Epithelial cell of proximal tubule (primary cell): ENCODE measurements at places on chromosomes 13 and 19. TPM values are rescaled to one million over a fixed set of nuclear protein-coding genes. Genes with fewer than 3 reads are reported as not detected.

CEACAM6 gene
- total RNA-seq: under 0.01 and 1.1 TPM in 2 replicates

ZNF69 gene
- total RNA-seq: 11.0 and 15.0 TPM in 2 replicates

TTC9B gene
- total RNA-seq: not detected in 2 replicates

CYP2A7 gene
- total RNA-seq: not detected in 2 replicates

SGCG gene
- total RNA-seq: not detected in 2 replicates

KLC3 gene
- total RNA-seq: 4.0 and 7.8 TPM in 2 replicates
